NCI-H2029 treated with DMSO at 0.1 percent for 48 hours (cell line): ENCODE measurements at places on chromosomes 7 and 10.
A peak's percentile ranks its signal among the peaks of the same experiment; 100 is the strongest.

- no peak for DNase-seq
These were observed 225.5 kb downstream of the DOCK4 start for GRCh38 chr7:111980725-111981124.

DNA sequence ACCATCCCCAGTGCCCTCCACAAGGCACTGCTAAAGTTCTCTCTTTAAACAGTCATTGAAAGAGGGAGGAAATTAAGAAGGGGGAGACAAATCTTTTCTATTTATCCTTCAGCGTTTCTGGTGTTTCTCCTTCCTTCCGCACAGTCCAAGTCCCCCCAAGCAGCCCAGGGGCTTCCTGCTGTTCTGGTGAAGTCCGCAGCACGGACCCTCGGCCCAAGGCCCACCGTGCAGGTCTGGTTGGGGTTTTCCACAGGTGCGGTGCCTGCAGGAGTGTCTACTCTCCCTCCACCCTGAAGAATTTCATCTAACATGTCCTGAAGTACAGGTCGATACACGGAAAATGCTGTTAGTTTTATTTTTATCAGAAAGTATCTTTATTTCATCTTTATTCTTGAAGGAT, 34.1 kb upstream of the KNDC1 start:
- DNase-seq: no peak

- DNase-seq: no peak
These were observed 1169.9 kb downstream of the NXPH1 start for GRCh38 chr7:9603291-9603690.

DNA sequence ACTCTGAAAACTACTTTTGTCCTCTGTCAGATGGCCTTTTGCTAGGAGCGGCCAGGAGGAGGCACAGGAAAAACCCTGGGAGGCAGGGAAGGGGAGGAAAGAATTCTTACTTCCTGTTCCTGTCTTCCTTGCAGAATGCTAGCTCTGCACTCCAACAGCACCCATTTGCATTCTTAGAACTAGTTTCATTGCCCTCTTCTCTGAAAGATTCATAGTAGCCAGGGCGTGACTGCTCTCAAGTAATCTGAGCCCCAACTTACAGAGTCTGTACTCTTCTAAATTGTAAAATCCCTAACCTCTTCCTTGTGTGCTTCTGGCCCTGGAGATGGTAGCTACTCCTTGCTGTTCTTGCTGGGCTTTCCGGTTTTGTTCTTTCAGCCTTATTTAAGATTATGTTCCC, 75.3 kb upstream of the STEAP1 start:
- no peak for DNase-seq

GRCh38 chr7:69517985-69518704, 80.1 kb upstream of the AUTS2 start:
- no peak for DNase-seq

DNA sequence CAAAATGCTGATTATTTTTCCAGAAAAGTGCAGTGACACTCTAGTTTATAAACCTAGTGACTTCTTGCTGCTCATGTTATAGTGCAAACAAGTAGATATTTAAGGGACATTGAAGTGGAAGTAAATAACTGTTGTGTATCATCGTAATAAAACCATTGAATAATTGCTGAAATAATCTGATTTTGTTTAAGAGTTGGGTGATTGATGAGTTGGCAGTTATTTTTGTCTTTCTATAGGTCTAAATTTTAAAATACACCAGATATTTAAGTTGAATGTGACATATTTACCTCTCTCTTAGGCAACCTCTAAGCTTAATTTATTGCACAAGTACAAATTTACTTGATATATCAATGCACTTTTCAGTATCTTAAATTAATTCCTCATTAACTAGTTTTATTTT, 192.9 kb downstream of the TSPAN12 start:
- no peak for DNase-seq

DNA sequence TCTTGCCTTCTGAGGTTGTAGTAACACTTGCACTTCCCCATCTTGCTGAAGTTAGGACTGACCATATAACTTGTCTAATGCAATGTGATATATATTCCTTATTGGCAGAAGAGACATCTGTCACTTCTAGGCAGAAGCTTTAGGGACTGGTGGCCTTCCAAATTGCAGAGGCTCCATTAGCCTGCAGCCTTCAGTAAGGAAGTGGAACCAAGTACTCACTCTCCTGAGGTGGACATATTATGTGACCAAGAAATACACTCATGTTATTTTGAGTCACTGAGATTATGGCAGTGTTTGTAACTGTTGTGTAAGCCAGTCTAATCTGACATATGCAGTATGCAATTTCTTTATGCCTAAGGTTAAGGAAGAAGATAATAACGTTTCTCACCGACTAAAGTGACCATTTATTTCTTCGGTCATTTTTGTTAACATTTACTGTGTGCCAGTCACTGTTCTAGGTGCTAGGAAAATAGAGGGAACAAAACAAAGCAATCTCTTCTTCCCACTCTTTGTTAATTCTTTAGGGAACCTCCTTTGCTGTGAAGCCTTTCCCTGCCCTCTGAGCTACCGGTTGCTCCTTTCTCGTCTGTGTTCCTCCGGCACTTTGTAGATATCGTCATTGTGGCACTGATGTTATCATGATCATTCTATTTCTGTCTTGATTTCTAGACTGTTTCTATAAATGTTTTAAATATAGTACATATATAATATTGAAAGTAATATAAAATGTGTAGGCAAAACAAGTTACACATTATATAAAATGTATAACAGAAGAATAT, 52.9 kb upstream of the HBP1 start:
- DNase-seq: no peak

DNA sequence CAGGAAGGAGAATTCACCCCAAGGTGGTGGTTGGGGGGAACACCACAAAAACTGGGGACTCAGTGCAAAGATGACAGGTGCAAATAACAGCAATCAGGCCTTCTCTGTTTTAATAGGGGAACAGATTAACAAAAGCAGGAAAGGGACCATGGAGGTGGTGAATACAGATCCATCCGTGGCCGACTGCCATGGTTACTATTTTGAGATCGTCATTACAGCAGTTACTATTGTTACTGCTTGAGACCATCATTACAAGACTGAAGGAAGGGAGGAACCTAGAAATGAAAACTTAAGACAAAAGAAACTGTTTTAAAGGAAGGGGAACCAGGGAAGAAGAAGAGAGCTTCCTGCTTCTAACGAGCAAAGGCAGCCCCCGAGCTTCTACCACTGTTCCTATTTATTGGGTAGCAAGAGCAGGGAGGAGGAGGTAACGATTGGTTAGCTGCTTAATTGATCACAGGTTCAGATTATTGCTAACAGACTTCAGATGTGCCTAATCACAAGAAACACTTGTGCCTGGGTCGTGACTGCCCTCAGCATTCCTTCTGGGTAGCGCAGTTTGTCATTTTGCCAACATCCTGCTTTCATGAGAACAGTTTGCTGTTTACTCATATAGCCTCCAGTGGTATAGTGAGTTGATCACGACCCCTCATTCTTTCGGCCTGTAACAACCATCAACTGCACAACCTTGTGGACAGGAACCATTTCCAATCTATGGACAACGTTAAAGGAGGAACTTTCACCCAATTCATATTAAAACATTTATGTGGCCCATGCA, 216.3 kb downstream of the CHCHD3 start:
- no peak for DNase-seq

GRCh38 chr10:28503114-28503513, 29.8 kb upstream of the WAC start:
- DNase-seq: peak; percentile 65

DNA sequence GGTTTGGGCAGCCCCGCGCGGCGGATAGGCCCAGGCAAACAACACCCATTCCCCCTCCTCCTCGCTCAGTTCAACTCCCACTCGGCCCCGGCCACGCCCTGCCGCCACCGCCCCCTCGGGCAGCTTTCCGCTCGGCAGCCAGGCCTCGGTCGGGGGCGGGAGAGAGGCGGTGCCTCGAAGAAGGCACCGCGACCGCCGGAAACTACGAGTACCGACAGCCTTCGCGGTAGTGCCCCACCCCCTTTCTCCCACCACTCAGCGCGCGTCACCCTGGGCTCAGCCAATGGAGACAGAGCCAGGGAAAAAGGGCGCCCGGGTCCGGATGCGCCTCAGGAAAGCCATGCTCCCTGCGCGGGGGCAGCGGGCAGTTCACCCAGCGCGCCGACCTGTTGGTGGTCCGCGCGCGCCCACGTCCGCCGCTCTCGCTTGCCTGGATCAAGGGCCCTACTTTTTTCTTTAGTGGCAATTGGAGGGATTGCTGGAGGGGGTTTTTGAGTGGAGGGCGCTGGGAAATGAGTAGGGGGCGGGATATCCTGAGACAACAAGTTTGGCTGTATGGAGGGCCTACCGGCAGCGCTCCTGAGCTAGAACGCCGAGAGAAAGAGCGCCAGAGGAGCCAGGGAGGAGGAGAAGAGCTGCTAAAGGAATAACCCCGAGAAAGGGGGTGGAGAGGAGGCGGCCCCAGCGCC, 557 bp upstream of the SP4 start:
- peak; percentile 99 for DNase-seq
